Memory B cell (primary cell): ENCODE measurements at places on chromosomes 3 and 15.

DNA sequence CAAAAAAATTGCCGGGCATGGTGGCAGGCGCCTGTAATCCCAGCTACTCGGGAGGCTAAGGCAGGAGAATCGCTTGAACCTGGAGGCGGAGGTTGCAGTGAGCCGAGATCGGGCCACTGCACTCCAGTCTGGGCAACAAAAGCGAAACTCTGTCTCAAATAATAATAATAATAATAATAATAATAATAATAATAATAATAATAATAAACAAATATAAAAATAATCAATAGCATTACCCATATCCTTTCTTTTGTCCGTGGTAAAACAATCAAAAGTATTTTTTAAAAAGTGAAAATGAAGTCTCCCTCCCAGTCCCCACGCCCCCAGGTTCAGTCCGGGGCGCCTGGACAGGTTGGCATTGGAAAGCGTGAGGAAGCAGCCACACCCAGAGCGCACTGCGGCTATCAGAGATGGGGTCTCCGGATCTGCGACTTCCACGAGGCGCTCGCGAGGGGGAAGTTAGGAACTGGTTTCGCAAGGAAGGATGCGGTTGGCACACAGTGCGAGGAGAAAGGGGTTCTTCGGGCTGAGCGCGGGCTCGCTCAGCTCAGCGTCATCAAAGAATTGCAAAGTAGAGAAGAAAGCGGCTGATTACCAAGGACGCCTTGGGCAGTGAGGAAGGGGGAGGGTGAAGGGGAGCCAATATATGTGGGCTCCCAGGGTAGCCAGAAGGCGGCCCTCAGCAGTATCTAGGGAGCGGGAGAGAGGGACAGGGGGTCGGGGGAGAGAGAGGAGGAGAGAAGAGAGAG, 69.5 kb upstream of the EPHB3 start:
- no peak for DNase-seq

DNA sequence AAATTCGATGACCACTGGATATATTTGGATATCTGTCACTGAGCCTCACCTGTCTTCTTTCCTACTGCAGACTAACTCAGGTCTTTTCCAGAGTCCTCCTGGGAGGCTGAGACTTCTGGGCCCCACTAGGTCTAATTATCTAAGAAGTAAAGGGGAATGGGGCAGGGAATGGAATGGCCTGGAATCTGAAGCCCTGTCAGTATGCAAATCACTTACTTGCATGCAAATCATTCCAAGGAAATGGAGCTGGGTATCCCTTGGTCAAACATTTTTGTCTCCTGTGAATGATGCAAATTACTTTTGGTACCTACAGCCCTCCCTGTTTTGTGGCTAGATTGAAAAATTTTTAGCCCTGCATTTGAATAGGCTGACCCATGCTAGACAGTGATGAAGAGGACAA, 5.3 kb upstream of the SPSB4 start:
- no peak for DNase-seq

DNA sequence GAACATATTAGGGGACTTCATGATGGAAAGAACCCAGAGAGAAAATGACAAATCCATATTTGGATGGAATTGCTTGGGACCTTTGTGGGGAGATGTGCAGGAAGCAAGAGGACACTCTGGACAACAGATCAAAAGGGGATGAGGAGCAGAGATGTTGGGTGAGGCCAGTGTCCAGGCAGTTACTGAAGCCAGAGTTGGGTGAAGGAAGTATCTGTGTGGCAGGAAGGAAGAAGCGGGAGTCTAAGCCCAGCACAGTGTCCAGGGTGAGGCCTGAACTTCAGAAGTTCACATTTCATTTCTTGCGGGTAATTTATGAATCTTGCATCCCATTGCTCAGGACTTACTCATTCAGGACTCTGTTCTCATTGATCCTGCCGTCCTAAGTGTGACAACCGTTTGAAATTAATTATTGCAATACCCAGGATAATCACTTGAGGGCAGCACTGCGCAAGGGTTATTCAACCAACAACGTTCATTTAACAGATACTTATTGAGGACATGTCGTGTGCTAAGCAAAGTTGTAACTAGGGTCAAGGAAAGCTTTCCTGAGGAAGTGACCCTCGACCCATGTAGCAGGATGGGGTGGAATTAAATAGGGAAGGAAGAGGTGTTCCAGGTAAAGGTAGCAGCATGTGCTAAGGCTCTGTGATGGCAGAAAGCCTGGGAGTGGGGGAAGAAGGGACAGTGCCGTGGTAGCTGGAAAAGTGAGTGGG, 61.3 kb upstream of the CMTM8 start:
- peak; percentile 71 for DNase-seq

- no peak for DNase-seq
Measured at GRCh38 chr3:141537856-141538255, 51.0 kb downstream of the RASA2 start.

DNA sequence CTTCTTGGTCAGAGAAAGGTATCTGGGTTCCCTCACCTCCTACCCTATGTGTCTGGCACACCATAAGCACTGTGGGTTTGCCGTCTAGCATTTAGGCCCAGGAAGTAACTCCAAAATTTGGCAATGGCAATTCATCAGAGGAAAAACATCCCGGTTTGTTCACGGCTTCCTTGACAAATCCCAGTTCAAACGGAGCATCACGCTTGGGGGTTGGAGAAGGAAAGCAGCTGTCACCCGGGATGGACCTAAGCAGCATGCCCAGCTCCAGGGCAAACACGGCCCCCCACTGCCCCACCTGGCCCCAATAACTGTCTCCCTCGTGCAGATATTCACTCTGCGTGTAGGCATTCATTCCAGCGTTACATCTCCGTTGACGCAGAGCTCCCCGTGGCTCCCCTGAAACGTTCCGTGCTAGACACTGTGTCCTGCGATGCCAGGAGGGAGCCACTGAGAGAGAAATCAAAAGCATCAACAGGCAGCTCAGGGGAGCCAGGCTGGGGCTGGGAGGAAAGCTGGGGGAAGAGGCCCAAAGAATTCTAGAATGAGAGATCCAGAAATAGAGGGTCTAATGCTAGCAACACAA, 41.4 kb downstream of the NTRK3 start:
- no peak for DNase-seq

DNA sequence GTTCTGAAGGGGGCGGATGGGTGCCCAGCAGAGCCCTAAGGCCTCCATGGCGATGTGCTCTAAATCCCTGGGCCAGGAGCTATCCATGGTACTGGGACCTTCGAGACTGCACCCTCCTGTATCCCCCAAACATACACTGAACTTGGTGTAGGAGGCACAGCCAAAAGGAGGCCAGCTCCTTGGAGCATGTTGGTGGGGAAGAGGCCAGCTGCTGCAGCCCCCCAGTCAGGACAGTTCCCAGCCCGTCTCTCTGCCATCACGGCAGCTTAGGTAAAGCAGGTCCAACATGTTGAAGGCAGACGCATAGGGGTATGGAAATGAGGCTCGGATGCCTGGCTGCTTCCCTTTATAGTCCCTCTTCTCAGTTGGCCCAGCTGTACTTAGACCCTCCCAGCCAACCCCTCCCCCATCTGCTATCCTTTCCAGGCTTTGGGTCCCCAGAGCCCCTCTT, 1.8 kb downstream of the CAMKV start:
- no peak for DNase-seq

DNA sequence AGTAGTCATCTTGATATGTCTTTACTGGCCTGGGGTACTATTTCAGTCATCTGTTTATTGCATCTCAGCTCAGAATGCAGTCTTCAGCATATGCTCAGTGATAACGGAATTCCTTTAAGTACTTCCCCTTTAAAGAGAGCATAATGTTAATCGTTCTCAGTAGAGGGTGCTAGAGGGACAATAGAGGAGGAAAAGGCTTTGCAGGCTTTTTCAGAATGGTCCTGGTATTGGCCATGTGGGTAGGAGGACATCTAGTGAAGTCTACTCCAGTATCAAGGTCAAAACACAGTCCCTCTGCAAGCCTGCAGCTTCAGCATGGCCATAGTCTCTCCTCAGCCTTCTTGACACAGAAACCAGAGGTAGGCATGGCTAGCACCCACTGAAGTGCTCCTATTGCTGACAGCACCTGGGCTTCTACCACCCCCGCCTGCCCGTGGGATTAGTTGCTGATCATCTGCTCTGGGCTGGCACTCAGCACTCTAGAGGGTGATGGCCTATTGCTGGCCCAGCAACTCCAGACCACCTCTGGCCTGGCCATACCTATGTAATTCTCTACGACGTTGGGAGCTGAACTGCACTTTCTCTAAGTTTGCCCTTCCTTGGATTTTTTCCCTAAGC, 65.4 kb downstream of the KCNH8 start:
- no peak for DNase-seq

GRCh38 chr15:84697236-84697990, 18.5 kb downstream of the SEC11A start:
- DNase-seq = no peak

- DNase-seq = peak; percentile 41
Measured at GRCh38 chr3:10459954-10460754, 45.2 kb downstream of the ATP2B2 start.

DNA sequence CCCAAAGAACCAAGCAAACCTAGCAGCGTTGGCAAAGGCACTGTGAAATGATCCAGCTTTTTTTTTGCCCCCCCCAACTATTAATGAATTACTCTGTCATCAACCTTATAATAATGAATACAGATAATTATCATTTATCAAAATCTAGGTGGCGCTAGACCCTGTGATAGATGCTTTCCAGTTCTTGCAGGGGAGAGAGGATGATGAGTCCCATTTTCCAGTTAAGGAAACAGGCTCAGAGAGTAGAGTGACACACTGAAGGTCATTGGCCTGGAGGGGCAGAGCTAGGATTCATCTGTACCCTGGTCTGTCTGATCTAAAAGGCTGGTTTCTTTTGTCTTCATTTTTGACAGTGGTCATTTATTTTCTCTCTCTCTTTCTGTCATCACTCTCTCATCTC, 5.0 kb downstream of the ACOX2 start:
- DNase-seq = no peak

DNA sequence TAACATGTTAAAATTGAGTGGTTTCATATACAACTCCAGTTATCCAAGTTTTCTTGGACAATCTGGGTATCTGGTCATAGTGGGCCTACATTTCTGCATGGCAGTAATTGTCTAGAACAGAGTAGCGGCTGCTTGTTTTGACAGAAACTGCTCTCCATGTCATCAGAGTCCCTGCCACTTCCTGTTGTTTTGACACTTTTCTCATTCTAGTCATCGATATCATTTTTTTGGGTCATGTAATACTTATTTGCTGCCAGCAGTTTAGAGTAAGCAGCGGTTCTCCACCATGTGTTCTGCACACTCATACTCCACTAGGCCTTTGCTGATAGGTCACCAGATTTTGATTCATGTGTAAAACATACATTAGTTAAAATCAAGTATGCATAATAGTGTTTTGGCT, 81.5 kb downstream of the SLC25A26 start:
- DNase-seq = no peak

DNA sequence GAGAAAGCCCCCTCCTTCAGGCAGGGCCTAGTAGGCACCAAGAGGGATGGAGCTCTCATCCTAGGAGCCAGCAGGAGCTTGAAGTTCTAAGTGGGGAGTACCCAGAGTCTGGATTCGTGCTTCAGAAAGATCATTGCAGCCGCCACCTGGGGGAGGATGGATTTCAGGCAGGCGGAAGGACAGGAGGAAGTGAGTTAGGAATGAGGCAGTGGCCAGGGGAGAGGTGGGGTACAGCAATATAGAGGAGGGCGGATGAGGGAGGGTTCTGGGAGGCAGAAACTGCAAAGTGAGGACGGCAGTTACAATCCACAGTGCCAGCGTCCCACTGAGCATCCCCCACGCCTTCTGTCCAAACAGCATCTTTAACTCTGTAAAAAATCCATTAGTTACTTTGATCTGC, 65.2 kb upstream of the LINGO1 start:
- DNase-seq = no peak

- DNase-seq = no peak
Measured at GRCh38 chr3:139718415-139718814, 40.6 kb upstream of the NMNAT3 start.

DNA sequence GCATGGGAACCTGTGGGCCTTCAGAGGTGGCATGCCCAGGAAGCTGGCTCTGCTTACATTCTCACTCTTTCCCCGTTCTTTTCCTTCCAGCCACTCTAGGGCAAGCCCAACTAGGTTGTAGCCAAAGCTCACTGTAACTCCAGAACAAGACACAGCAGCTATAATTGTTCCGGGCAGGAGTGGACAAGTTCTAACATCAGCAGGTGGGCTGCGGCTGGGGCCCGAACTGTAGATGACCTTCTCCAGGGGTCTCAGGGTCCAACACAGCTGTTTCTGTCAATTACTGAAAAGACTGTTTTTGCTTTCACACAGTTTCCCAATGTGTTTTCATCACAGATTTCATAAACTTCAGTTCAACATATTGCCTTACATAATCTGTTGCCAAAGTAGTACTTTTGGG, 11.5 kb downstream of the RASGRP1 start:
- DNase-seq = no peak

DNA sequence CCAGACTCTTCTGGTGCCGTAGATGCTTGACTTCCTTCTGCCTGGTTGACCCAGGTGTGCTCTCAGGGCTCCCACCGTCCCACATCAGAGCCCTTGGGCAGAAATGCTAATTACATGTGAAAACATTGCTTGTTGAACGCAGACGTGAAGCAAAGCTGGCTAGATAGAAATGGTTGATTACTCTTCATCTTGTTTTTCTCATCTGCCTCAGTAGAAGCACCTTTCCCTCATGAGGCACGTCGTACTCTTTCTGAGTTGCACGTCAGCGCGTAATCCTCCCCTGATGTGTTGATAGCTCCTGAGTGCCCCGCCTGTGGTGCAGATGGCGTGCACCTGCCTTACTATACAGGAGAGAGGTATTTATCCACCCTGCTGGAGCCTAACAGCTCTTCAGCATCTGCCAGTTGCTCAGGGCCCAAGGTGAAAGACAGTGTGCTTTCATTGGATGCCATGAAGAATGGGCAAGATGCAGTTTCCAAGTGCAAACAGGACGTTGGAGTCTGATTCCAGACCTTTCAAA, 18.1 kb downstream of the MAP6D1 start:
- no peak for DNase-seq

DNA sequence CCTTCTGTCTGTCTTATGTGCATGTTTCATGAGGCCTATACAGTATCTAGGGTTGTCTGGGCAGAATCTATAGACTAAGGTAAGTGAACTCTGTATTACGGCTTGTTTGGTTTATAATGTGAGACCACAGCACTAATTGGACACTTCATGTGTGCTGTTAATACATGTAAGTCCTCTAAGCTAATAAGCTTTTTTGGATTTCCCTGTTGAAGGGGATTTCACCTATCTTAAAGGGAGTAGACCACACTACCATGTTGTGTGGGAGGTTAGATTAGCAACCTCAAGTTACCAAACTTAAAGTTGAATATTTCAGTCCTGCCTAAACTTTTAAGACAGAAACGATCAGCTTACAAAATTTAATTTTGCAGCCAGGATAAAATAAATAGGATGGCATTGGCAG, 189.8 kb upstream of the GOLIM4 start:
- DNase-seq = no peak

GRCh38 chr3:175247629-175248028, 388.5 kb downstream of the NAALADL2 start:
- DNase-seq = no peak

GRCh38 chr15:53059273-53060043, 269.3 kb upstream of the ONECUT1 start:
- DNase-seq = no peak
